ENCODE measurements at places on chromosomes 6 and 20. TPM values are rescaled to one million over a fixed set of nuclear protein-coding genes. Genes with fewer than 3 reads are reported as not detected.

DNA sequence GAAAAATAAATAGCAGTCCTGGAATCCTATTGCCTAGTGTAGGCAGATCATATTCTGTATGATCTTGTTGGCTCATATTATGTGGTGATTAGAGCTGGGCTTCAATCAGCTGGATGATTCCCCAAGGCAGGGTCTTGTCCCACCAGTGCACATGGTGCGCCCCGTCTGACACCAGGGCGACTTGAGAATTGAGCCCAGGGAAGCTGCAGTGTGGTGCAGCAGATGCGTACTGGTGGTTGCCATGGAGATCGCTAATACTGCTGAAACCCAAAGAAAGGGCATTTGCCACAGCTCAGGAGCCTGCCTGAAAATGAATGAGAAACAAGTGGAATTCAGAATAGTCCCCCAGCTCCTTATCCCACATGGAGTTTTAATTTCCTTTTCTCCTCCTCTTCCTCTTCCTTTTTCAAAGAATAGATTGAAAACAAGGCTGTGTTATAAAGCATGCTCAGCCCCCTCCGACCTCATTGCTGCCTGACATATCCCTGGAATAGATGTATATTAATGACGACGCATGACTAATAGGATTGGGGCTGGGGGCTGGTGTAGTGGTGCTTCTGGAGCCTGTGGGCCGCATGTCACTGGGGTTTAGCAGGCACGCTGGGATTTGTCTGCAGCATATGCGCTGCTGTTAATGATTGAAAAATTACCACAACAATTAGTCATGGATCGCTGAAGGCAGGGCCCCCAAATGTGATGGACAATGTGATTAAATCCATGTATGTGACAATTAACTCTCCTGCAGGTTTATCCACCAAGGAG is 210.5 kb downstream of the FARS2 start:
- DNase-seq, result no peak

DNA sequence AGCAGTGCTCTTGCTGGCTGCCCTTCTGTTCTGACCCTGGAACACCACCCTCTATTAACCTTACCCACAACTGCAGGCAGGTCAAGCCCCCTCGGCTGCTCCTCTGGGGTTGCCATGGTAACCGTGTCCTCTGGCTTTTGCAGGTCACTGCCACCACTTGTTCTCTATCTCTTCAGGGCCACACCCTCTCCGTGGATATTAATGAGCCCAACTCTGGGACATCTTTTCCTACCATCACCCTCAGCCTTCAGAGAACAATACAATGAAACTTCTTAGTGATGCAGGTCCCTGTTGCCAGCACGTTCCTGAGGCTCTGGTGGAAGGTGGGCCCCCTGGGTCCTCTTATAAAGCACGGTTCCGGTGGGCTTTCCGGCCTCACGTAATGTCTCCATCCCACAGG is 30.8 kb upstream of the MICB start:
- DNase-seq, result no peak

- DNase-seq, result no peak
Measured at GRCh38 chr6:125245523-125246264, 56.1 kb downstream of the HDDC2 start.

DNA sequence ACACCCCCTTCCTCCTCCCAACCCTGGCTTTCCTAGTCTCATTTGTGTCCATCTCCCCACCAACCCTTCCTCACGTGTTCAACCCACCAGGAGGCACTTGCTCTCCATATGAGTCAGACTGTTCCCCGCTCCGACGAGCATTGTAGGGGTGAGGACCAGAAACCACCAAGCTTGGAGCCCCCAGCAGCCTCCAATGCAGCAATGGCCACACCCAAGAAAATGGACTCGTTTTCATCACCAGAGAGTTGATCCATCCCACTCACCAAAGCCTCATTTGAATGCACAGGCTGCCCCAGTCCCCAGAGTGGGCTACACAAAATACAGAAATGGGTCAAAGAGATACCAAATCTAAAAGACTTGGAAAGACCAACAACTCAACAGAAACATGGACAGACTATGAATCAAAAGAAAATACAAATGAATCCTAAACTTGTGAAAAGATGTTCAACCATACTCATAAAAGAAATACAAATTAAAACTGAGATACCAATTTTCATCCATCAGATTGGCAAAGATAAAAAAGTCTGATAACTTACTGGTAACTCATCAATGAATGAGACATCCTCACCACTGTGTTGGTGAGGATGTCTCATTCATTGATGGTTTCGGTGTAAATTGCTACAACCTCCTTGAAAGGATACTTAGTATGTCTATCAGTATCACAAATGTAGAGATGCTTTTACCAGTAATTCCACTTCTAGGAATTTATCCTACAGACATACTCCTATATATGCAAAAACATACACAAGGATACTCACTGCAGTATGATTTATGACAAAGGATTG is 68.1 kb downstream of the TRERF1 start:
- DNase-seq, result no peak

DNA sequence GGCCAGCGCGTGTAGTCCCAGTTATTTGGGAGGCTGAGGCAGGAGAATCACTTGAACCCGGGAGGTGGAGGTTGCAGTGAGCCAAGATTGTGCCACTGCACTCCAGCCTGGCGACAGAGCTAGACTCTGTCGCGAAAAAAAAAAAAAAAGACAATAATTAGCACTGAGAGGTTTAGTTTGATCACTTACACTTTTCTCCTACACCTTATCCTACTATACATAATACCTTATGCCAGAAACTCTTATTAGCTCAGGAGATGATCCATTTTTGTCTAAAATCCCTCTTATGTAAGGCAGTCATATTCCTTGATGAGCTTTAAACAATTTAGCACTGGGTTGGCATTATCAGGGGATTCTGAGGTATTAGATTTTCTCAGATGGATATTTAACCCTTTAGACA is 3.6 kb upstream of the MTFR2 start:
- no peak for DNase-seq

DNA sequence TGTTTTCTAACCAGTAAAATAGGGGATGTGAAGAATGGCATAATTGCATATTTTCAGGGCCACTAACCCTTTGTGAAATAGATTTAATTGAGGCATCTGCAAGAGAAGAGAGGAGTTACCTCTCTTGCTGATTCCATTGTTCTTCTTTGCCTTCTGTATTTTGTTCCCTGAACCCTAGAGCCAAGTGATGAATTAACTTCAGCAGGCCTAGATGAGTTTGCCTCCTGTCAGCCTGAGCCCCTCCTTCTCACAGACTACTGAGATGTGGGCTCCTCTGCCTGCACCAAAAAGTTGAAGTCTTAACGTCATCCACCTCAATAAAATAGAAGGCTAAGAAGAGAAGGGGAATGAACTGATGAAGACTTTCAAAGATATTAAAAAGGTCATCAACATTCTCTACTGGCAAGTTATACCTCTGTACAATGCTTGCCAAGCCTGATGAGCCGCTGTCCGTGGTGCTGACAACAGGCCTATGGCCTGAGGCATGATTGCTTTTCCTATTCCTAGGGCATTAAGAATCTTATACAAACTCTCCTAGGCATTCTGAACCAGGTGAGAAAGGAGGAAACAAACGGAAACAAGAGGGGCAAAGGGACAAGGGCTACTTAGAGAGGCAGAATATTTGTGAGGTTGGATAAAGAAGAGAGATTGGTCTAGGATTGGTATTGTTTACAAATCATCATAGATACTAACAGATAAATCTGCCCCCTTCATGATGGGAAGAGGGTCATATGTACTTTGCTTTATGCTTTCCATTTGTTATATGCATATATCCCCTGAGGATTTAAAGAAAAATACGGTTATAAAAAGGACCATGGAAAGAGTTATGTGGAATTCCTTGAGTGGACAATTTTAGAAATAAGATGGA is 46.8 kb downstream of the CD24 start:
- DNase-seq, result peak; percentile 78

PBX2 gene
- polyA plus RNA-seq, result 190 TPM

ECT2L gene
- polyA plus RNA-seq, result 0.21 TPM

DNA sequence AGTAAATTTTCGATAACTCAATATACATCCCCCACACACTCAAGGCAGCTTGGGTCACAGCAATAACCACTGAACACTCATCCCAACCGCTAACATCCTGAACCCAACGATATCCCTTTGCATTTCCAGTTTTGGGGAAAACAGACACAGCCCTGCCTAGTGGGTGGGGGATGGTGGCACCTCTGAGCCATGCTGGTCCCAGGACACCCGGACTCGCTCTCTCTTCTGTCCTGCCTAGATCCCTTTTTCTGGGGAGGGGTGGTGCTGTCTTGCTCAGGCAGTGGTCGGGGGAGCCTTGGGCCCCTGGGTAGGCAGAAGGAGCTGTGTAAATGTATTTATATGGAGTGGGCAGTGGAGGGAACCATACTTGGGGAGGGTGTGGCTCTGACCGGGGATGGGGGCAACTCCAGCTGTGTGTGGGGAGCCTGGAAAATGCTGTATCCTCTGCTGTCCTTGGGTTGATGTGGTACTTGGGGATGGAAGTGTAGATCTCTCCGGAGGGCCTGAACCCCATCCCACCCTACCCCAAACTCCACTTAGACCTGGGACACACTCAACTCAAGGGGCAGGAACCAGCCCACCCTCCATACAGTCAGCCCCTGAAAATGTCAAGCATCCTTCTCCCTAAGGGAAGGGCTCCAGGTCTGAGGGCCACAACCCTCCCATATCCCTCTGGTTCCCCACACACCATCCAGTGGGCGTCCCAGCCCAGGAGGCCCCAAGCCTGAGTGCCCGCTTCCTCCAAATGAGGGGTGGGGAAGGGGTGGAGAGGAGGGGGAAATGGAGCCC is 23.7 kb upstream of the SLC22A7 start:
- DNase-seq, result no peak

DNA sequence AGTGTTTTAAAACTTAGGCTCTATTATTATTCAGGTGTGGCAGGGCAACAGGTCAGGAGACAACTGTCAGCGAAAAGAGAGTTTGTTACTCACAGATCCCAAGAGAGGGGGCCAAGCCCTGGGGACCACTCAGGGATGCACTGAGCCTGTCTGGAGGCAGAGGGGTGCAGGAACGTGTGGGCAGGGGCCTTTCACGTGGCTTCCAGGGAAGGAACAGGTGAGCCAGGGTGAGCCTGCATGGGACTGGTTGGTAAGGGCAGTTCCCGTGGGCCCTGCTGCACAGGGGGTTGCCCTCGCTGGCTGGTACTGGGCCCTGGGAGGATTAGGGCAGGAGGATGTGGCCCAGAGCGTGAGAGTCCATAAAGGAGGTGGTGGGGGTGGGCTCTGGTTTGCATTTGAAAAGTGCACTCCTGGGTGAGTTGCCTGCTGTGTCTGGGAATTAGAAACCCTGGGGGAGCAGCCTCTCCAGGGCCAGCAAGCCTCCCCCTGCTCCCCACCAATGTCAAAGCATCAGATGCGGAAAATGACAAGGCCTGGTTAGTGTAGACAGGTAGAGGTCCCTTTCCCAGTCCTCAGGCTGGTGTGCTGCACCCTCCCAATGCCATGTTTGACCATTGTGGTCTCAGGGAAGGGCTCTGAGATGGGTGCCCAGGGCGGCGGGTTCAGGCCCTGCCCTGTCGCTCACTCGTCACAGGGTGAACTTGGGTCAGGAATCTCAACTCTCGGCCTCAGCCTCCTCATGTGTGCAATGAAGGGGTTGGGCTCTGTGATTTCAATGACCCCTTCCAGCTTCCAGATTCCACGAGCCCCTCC is 127.4 kb upstream of the RPS6KA2 start:
- DNase-seq, result no peak

DNA sequence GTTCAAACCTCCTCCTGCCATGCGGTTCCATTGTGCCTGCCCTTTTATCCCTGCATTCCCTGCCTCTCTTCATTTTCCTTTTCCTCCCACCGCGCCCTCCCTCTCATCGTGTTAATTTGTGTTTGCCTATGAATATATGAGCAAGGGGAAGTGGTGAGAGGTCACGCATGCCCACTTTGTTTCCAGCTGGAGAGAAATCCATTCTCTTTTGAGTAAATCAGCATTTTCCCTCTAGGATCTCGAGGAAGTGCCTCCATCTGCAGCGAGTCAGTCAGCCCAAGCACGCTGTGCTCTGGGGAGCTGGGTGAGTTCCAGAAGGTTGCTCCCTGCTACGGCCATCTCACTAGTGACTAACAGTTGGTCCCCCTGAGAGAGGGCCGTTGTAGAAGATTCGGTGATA is 42.9 kb downstream of the CDH26 start:
- peak; percentile 51 for DNase-seq

CABLES2 gene
- polyA plus RNA-seq, result 13.8 TPM

- DNase-seq, result peak; percentile 7
Measured at GRCh38 chr20:25695532-25696370, 902 bp downstream of the ZNF337 start.

DNA sequence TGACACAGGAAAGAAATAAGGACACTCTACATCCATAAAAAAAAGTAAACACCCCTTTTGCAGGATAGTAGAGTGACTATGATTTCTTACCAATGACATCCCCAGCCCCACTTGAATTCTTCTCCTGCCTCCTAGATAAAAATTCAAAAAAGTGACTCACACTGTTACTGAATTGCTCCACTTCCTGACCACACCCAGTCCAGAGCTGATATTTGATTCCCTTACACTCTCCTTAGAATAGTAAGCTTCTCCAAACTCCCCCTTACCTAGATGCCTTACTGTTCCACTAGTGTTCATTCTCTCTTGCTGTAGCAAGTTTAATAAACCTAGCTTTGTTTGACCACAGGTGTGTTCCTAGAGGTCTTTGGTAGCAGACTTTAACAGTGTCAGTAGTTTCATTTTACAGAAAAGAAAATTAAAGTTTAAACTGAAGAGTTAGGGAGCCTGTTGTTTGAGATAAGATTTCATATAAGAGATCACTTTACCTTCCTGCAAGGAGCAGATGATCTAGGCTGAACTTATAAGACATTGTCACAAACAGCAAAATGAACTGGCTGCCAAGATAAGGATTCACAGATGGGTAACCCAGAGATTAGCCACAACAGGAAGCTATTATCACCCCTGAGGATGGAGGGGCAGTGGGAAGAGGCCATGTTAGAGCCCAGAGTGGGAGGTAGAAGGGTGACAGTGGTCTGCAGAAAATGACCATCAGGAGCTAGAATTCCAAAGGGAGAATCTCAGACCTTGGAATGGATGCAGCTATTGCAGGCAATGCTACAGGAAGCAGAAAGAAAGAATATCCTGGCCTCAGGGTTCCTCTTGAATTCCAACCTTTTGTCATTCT is 28.4 kb upstream of the BTN3A2 start:
- no peak for DNase-seq

NRN1 gene
- 5.1 TPM for polyA plus RNA-seq

RIPOR2 gene
- 5.8 TPM for polyA plus RNA-seq

DNA sequence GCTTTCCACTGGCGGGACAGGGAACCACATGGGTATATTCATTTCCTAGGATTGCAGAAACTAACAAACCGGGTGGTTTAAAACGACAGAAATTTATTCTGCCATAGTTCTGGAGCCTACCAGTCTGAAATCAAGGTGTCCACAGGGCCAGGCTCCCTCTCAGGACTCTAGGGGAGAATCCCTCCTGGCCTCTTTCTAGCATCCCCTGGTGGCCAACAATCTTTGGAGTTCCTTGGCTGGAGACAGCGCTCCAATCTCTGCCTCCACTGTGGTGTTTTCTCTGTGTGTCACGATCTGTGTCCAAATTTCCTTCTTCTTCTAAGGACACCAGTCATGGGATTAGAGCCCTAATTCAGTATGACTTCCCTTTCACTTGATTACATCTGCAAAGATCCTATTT is 95.0 kb downstream of the SCML4 start:
- DNase-seq, result no peak

Measured in renal pelvis (tissue), 12 donors.